ENCODE measurements at places on chromosomes 7 and 10.

- no peak for DNase-seq
These were observed 24.2 kb upstream of the PRKAG2 start for GRCh38 chr7:151900986-151901621.

GRCh38 chr7:82345886-82346285, 97.7 kb downstream of the CACNA2D1 start:
- no peak for DNase-seq

DNA sequence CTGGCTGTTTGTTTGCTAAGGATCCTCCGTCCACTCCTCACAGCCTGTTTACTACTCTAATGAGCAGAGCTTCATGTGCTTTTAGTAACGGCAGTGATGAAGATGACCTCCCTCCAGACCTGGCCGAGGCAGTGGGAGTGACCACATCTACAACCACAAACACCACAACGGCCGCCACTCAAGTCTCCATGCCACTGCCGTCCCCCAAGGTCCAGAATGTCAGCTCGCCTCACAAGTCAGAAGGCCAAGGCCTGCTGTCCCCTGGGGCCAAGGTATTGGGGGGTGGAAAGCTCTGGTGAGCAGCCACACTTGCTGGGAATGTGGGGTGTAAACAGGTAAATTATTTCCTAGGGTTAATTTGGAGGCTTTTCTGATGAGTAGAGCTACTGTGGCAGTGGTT, 926.4 kb downstream of the IPMK start:
- DNase-seq, result no peak

GRCh38 chr7:32947420-32947983, 9.7 kb upstream of the FKBP9 start:
- no peak for DNase-seq

DNA sequence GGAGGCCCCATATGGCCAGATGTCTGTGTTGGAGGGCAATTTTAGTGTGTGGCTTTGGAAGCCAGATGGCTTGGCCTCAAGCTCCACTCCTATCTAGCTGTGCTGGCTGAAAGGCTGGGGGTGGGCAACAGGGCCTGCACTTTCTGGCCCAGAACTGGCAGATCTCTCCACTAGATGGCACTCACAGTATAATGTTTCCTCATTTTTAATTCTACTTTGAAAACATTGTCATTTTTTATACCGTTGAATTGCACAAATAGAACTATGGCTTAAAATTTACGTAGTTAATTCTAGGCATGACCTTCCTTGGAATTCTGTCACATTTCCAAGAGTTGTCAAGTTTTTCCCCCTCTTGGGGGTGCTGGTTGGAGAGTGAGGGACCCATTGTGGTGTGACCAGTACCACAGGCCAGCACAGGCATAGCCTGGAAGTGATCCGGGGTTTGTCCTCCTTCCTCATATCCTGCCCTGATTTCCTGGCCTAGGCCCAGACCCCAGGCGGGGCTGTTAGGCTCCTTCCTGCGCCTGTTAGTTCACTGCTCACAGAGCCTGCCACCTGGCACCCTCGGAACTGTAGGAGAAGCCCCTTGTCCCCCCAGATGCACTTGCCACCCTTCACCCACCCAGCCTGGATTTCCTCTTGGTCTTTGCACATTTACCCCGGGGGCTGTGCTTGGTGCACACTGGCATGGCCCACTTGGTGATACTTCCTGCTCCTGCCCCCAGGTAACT, 52.8 kb downstream of the ARHGAP22 start:
- no peak for DNase-seq

DNA sequence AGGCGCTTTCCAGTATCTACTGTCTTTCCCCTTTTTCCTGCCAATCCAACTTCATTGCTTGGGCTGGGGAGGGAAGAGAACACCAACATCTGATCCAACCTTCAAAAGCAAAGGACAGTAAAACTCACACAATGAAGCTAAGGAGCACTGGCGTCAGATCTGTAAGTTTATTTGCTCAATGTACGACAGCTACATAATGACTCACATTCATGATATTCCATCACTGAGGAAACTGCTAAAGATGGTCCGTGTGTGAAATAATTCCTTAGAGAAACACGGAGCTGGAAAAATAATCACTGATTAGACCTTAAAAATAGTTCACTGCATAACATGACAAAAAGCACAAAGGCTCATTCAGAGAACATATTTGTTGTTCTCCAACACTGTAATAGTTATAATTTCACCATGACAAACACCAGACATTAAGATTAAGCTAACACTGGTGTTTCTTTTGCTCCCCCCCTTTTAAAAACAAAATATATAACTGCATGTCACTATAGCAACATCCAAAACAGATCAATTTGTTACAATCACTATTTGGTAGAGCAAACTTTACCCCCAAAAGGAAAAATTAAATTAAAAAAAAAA, 24.3 kb downstream of the HSPB1 start:
- DNase-seq, result no peak

DNA sequence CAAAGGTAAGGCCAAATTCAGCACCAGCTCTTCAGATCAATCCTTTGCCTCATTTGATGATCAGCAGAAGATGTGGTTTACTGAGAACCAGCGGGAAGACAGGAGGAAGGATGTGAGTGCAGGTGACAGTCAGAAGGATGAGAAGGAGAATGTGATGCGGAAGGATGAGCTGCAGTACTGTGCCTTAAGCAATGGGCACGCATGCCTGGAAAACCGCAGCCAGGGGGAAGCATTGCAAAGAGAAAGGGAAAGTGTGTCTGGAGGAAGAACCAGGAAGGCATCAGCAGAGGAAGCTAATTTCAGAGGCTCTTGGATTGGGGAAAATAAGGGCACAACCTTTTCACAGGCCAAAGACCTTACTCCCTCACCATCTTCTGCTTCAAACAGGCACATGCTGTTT, 25.7 kb downstream of the C10orf71 start:
- DNase-seq, result no peak

GRCh38 chr10:17238445-17239291, 10.6 kb downstream of the VIM start:
- DNase-seq, result no peak

DNA sequence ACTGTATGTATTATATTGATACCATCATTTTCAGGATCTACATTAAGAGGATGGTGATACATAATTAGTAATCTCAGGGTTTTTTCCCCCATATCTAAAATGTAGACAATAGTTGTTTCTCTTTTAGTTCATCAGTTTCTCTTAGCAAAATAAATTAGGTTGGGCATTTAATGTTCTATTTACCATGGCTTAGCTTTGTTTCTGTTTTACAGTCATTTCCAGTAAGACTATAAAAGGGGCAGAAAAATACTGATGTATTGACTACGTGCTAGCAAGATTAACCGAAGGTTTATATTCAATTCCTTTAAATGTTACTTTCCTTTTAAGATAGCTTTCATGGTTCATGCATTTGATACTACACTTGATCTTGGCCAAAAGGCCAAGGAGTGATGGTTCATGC, 26.2 kb downstream of the SUV39H2 start:
- DNase-seq, result no peak

- no peak for DNase-seq
These were observed 22.4 kb downstream of the PPP1R3C start for GRCh38 chr10:91610444-91610843.

GRCh38 chr7:158812684-158813083, 16.6 kb downstream of the ESYT2 start:
- no peak for DNase-seq

DNA sequence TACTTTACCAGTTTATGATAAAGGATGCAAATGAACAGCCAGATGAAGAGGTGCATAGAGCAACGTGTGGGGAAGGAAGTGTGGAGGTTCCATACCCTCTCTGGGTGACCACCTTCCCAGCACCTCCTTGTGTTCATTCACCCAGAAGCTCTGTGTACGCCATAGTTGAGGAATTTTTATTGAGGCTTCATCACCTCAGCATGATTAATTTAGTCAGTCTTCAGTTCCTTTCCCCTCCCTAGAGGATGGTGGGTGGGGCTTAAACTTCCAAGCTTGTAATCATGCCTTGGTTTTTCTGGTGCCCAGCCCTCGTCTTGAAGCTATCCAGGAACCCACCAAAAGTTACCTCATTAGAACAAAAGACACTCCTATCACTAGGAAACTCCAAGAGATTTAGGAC, 162.7 kb downstream of the PLCE1 start:
- no peak for DNase-seq

DNA sequence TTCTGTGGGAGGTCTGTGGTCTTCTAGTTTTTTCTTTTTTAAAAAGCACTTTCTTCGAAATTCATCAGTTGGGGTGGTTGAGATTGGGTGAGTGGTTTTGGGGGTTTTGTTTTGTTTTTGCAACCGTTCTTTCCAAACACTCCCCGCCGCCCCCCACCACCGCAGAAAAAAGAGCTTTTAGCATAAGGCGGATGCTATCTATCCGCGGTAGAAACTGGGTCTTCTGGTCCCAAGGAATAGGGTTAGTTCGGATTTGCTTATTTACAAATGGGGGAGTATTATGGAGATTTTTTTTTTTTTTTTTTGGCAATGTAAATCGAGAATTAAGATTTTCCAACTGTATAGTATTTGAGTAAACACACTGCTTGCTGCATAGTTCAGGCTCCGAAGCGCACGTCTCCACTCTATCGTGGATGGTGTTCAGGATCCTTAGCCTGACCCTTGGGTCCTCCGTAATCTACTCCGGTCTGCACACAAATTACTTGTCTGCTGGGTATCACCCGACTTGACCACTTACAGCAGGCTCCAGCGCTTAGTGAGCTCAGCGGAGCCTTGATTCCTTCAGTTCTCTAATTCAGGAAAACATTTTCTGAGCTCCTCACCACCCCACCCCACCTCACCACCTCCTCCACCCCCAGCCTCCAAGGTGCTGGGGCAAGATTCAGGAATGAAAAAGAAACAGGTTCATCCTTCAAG, 757 bp upstream of the NRCAM start:
- DNase-seq, result no peak

- peak; percentile 67 for DNase-seq
These were observed 77.5 kb downstream of the HGF start for GRCh38 chr7:81692146-81692905.

DNA sequence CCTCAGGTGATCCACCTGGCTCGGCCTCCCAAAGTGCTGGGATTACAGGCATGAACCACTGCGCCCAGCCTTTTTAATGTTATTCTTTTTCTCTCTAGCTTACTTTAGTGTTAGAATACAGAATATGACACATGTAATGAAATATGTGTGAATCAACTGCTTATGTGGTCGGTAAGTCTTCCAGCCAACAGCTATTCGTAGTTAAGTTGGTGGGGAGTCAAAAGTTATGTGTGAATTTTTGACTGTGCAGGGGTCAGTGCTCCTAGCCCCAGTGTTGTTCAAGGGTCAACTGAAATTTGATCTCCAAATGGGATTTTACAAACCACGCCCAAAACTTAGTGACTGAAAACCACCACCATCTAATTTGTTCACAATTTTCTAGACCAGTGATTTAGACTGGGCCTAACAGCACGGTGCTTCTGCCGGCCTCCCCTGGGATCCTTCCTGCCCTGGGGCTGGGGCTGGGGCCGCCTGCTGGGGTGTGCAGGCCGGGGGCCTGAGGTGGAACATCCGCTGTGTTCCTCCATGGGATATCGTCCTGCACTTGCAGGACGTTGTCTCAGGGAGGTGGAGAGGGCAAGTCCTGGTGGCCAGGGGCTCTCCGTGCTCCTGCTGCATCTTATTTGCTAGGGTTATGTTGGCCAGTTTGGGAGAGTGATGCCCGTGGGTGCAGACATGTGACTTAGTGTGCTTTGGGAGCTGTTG, 24.5 kb upstream of the GRB10 start:
- peak; percentile 37 for DNase-seq

- DNase-seq, result no peak
These were observed 553 bp downstream of the TSPAN15 start for GRCh38 chr10:69451784-69452251.

Data from non-pigmented ciliary epithelial cell (primary cell).